Stimulated activated CD8-positive, alpha-beta memory T cell treated with anti-CD3 and anti-CD28 coated beads, Interleukin-15, amount 100 ng/mL, for 1 hour (primary cell): ENCODE measurements at places on chromosomes 4 and X.

- DNase-seq, result peak; percentile 51
Measured at GRCh38 chr4:183261953-183262775, 57.9 kb downstream of the CLDN22 start.

DNA sequence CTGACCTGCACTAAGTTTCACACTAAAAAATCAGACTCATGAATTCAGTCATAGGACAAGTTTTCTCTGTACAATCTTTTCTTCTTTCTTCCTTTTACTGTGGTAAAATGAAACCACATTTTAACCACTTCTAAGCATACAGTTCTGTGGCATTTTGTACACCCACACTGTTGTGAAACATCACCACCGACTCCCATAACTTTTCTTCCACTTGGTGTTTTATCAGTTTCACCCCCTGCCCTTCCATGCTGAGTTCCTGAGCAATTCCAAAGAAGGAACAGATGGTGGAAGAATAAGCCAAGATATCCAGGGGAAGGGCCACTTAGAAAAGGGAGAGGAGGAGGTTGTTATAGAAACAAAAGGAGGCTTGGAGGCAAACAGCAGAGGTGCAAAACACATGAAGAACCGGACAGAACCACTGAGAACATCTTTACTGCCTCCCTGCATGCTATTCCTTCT, 22.6 kb downstream of the SLC25A4 start:
- no peak for DNase-seq

DNA sequence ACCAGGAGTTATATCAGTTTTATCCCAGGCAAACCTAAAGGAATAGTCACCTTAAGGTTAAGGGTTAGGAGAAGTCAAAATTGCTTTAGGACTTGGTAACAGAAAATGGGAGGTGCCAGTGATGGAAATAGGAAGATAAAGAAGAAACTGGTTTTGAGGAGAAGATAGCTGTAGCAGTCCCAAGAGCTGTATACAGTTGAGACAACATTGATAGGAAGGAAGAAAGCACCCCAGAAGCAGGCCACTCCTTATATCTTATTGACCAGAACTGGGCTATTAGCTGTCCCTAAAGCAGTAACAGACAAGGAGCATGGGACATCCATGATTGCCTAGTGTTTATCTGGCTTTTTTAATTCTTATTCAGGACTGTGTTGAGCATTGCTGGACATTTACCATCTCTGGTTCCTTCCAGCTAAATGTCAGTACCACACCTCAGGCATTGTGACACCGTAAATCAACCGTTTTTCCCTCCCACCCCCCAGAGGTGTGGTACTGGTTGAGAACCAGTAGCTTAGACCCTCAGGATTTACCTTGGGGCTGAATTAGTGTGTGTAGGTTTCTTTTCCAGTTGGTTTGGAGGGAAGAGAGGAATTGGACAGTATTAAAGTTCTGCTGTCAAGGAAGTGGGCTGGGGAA, 2.0 kb upstream of the PGRMC2 start:
- no peak for DNase-seq

DNA sequence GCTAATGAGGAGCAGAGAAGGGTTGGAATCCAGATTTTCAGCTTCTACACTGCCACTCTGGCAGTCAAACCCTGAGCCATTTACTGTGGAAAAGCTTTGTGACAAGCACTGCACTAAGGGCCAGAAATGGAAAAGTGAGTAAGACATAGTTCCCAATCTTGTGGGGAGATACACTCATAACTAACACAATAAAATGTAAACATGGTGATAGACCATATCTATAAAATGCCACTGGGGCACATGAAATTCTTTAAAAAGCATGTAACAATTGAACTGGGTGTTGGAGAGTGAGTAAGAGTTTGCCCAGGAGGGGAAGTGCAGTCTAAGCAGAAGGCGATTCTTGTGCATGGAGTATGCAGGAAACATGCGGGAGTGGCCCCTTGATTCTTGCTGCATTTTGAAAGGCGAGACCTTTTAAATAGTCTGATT, 32.0 kb upstream of the ANXA5 start:
- no peak for DNase-seq

DNA sequence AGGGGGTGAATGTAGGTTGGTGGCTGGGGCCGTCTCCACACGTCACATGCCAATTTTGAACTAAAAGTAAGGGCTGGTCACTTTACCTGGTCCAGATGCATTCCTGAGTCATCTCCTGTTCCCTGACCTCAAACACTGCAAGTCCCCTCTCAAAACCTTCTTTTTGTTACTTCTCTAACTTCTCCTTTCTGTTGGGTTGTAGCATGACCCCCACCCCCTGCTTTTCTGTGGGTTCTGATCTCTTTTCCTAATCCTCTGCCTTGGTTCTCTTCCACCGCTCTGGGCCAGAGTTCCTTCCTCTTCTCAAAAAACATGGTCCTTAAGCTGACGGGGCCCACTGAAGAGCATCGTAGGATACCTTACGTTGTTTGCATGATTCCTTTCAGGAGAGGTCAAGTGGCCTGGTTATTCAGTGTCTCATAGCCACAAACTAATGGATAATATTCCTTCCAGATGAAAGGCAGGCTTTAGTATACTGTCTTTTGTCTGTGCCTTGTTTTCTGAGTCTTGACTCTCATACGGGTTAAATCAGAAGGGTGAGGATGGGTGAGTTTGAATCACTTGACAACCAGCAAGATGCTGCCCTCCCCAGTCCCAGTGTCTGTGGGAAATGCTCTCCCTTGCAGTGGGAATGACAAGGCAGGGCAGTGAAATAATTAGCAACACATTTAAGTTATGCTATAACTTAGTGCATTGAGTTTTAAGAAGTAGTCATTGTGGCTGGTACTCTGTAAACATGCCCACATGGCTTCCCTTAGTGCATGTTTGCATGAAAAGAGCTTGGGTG, 15.1 kb downstream of the SMS start:
- DNase-seq, result no peak

DNA sequence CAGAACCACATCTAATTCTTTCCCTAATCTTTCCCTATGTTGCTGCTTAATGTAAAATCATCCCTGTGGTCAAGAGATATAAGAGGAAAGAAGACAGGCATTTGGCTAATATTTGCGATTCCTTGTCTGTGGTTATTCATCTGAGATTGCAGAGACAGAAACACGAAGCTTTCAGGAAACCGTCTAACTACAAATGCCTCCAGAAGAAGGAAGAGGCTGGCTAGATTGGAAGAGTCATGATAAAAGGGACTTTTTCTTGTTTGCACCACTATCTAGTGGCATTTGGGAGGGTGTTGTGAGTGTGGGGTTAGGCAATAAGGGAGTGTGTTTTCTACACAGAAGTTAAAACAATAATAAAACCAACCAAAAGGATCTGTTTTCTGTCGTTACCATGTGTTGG, 43.9 kb downstream of the TMEM154 start:
- DNase-seq, result no peak

DNA sequence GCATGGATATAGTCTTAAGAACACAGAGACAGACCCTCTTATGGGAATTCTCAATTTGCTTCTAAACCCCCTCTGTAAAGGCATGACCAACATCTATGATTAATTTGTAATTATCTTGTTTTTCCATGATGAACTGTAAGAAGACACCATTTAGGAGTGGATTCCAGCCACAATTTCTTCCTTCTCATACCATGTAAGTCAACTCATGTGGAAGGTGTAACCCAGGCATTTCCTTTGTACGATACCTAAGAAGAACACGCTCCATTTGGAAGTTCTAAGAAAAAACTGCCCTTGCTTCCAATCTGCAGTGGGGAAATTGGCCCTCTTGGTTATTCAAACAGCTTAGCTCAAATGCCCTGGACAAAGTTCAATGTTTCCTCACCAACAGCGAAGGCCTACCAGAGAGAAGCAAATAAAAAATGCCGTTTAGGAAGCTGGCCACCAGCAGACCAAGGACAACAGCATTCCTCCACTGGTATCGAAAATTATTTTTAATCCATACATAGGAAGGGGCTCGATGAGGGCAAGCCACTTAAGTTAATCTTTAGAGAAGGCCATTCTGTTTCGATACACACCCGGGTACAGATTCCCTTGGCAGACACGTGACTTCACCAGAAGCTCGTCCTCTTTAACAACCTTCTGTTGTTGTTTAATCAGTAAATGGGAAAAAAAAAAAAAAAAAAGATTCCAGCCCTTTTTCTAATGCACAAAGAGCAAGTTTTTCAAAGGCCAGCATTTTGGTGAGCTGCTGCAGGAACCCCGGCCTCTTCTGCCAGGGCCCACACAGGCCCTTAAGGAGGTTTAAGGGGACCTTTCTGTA, 2.6 kb downstream of the DHRSX start:
- no peak for DNase-seq

- DNase-seq, result no peak
Measured at GRCh38 chrX:153624196-153625091, 22.6 kb upstream of the DUSP9 start.

- DNase-seq, result no peak
Measured at GRCh38 chr4:103915224-103915869, 195.6 kb upstream of the TACR3 start.

- no peak for DNase-seq
Measured at GRCh38 chr4:119040261-119040660, 95.4 kb upstream of the MYOZ2 start.

DNA sequence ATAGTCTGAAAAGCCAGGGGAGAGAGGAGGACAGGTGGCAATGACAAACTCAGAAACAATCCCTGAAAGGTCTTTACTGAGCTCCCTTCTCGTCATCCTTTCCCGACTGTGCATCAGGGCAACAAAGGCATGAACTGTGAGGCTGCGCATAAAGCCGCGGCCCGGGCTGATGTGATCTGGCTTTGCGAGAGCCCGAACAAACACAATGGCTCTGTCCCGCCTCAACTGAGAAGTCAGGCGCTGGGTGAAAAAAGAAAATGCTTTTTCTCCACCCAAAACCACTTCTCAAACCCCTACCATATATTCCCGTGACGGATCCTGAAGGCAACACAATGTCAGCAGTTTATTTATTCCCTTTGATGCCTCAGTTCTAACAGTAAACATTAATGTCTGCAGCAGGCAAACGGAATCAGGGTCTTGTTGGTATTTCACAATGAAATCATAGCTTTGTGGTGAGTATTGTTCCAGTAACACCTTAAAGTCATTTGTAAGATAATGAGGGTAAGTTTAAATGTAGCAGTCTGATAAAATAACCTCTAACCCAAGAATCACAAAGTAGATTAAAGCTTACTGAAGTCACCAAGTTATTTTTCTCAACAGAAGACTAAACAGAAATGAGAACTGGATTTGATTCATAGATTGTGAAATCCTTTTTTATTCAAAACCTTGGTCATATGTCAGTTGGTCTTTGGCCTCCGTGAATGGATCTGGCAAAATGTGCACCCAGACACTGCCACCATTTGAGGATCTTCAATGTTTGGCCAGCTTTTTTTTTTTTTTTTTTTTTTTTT, 67.4 kb downstream of the APBB2 start:
- no peak for DNase-seq

GRCh38 chr4:124970011-124970410, 257.5 kb upstream of the ANKRD50 start:
- DNase-seq, result no peak

DNA sequence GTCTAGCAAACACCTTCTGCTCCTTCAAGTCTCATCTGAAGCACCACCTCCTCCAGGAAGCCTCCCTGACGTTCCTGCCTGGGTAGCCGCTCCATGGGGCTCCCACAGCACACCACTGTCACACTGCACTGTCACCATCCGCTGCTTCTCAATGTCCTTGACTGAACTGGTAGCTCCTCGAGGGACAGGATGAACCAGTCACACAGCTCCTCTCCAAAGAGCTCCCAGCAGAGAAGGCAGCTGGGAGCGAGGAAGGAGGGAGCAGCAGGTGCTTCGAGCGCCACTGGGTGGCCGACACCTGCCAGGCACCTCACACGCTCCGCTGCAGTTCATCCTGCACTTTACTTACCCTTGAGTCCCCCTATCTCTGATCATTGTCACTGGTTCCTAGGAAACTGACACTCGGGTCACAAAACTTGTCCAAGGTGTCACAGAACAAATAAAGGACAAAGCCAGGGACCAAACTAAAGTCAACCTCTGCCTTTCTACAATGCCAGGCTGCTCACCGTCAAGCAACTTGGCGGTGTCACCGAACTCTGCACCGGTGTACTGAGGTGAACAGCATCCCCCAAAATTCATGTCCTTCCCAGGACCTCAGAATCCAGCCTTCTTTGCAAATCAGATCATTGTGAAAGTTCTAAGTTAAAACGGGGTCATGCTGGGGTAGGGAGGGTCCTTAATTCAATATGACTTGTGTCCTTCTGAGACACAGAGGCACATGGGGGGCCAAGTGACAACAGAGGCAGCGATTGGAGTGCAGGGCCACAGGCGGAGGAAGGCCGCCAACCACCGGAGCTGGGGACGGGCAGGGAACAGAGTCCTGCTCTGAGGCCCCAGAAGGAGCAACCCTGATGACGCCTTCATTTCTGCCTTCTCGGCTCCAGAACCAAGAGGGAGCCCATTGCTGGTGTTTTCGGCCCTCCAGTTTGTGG, 5.5 kb upstream of the S100P start:
- no peak for DNase-seq

DNA sequence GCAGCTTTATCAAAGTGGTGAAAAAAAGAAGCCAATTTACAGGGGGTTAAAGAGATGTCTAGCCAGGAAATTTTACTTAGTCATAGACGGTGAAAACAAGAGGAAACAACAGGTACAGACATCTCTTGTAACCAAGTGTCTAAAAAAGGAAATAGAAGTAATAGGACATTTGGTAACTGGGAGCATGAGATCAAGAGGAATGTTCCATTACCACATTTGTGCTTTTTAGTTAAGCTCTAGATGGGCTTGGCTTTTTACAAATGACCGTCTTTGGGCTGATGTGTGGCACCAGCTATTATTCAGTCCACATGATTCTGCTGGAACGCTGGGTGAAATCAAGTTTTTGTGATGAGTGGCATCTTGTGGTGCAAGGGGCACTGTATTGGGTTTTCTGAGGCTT, 179.5 kb downstream of the SMIM20 start:
- DNase-seq, result no peak

DNA sequence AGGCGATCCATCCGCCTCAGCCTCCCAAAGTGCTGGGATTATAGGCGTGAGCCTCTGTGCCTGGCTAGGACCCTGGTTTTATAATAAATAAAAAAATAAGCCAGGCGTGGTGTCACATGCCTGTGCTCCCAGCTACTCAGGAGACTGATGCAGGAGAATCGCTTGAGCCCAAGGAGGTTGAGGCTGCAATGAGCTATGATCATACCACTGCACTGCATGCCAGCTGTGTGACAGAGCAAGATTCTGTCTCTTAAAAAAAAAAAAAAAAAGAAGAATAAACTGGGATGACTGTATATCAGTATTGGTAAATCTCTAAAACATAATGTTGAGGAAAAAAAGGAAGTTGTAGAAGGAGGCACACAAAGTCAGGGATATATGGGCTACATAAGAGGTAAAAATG, 45.7 kb upstream of the SLC34A2 start:
- no peak for DNase-seq

DNA sequence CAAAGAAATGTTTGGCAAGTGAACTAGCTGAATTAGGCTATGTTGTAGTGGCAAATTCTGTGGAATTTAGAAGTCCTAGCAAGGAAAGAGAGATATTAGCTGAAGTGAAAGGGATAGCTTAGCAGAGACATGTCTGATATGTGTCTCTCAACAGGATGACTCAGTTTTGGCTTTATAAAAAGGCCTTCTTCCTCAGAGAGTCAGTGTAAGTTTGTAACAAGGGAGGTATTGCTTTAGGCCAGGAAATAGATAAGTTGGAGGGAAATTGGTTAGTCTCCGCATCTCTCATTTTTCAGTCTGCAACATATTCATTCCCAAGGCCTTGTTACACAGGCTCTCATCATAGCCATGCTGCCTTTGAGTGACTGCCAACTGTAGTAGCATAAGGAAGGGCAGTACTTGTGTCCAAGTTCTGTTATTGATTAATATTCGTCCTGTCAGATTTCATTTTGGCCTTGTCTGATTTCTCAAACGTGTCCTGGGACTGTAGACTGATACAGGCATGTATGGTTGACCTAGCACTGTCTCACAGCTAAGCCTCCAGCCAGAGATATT, 4.0 kb downstream of the TMEM164 start:
- DNase-seq, result no peak

GRCh38 chr4:1490654-1491327, 84.5 kb upstream of the NKX1-1 start:
- no peak for DNase-seq
